ENCODE measurements at places on chromosomes 2 and 18. TPM values are rescaled to one million over a fixed set of nuclear protein-coding genes. Genes with fewer than 3 reads are reported as not detected.

DNA sequence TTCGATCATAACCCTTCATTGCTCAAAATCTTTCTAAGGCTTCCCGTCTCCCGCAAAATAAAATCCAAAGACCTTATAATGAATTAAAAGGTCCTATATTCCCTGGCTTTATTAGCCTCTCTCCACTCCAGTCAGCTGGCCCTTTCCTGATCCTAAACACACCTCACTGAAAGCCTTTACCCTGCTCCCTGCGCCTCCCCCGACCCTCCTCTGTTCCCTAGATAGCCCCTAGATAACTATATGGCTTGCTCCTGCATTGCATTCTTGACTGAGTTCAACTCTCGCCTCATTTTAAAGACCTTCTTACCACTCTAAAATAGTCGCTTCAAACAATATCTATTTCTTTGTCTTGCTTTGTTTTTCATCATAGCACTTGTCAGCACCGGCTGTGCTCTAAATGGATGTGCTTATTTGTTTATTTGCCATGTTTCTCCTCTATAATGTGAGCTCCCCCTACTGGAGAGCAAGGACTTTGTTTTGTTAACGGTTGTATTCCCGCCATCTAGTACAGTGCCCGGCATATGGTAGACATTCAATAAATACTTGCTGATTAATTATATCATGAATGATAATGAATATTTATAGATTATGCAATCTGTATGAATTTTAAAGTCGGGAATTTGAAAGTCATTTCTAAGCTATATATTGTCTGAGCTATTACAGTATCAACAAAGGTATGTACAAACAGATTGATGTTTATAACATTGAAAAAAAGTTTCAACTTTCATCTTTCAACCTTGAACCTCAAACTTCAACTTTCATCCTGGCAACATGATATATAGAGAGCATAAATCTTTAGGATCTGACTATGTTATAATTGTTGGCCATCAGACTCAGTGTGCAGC is 32.4 kb upstream of the VIT start:
- no peak for DNase-seq

- DNase-seq = no peak
Measured at GRCh38 chr2:168062054-168062453, 185.3 kb downstream of the STK39 start.

- no peak for DNase-seq
Measured at GRCh38 chr2:214742119-214742518, 67.4 kb downstream of the BARD1 start.

- no peak for DNase-seq
Measured at GRCh38 chr2:154681741-154682140, 16.8 kb upstream of the KCNJ3 start.

GRCh38 chr18:24470022-24470618 is 9.7 kb downstream of the HRH4 start:
- DNase-seq = no peak

- DNase-seq = no peak
Measured at GRCh38 chr2:47309472-47309951, 93.4 kb upstream of the MSH2 start.

The CIB4 gene
- total RNA-seq = not detected

The SLC8A1 gene
- 14.8 TPM for total RNA-seq

GRCh38 chr18:51660188-51660715 is 462.8 kb upstream of the MEX3C start:
- DNase-seq = no peak

The FRZB gene
- total RNA-seq = 7.0 TPM

The HOXD1 gene
- 0.27 TPM for total RNA-seq

- no peak for DNase-seq
Measured at GRCh38 chr18:73244401-73244800, 376.6 kb upstream of the NETO1 start.

- DNase-seq = no peak
Measured at GRCh38 chr2:104749856-104750460, 104.0 kb upstream of the POU3F3 start.

DNA sequence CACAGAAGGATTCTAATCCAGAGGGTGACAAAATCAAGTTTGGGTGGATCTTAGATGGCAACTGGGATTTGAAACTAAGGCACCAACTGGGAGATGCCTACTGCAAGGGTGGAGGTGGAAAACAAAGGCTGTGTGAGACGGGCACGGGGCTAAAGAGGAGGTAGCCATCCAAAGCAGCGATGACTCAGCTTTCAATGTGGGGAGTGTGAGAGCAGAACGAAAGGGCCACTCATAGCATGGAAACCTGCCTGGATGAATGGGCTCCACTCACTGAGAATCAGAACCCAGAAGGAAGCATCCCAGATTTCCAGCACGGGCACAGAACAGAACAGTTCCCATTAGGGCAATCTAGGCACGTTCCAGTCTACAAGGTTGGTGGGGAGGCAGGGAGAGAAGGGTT is 159.5 kb downstream of the COL4A4 start:
- peak; percentile 31 for DNase-seq

All from lower leg skin (tissue), 4 donors.